ENCODE measurements at places on chromosomes 4 and X.
A peak's percentile ranks its signal among the peaks of the same experiment; 100 is the strongest.

DNA sequence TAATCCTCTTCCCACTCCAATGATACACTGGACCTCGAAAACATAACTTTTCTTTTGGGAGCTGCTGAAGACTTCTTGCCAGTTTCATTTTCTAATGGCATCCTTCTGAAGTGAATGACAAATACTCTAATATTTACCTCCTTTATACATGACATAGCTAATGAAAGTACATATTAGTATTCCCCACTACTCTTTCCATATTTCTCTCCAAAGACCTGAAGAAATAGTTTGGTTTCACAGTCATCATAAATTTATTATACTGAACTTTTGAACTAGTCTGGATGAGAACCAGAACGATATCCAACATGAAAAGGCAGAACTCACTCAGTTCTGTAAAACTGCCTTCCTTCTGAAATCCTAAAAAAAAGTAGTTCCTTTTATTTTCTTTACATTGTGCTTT lies 139.1 kb downstream of the GPC3 start:
- DNase-seq, result no peak

DNA sequence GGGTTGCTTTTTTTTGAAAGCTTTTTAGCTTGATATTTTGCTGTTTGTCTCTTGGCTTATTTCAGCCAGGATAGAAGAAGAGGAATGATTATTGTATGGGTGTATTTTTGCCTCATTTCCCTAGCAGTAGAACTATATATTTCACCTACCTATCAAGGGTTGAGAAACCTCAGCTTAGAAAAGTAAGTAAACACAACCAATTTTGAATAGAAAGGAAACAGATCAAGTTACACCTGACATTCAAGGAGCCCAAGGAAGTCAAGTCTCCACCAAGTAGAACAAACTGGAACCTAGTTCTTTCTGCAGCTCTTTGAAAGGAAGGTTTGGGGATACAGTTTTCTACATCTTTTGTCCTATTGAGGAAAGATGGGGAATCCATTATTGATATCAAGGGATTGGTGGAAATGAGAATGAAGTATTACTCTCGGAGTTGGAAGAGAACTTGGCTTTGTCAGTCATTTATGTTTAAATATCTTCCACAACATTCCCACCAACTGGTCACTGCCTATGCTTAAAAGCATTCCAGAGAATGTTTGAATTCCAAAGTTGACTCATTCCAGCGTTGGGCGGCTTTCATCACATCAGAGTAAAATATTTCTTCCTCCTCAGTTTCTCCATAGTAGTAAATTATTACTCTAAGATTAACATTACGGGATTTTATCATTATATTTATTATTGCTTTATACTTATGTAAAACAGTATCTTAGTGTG lies 207.8 kb upstream of the CNKSR2 start:
- no peak for DNase-seq

- DNase-seq, result no peak
Measured at GRCh38 chr4:146061610-146062334, 113.7 kb upstream of the LSM6 start.

- DNase-seq, result no peak
Measured at GRCh38 chrX:108097380-108097779, 5.8 kb downstream of the ATG4A start.

GRCh38 chrX:31181377-31182000 lies 109.6 kb upstream of the FTHL17 start:
- no peak for DNase-seq

- no peak for DNase-seq
Measured at GRCh38 chr4:113878668-113879067, 100.8 kb downstream of the ARSJ start.

DNA sequence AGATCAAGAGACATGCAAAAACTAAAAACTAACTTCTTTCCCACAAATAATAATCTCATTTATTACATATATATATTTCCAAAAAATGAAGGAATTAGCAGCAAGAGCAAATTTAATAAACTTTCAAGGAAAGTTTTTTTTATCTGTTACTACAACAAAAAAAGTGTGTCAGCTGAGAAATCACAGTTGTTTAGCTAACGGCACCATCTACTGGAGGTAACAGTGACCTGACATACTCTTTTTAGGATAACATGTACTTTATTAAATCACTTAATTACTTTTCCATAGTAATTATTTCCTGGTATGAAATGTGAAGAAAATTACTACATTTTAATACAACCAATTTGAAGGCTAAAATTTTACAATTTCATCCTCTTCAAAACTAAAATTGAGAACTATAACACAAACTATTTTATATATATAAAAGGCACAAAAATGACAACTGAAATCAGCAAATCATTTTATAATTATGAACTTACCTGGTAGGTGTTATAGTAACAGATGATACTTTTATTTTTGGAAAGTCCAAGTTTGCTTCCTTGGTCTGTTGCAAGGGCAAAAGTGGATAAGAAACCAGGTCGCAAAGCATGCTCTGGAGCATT lies 9.1 kb downstream of the LAMTOR3 start:
- no peak for DNase-seq

DNA sequence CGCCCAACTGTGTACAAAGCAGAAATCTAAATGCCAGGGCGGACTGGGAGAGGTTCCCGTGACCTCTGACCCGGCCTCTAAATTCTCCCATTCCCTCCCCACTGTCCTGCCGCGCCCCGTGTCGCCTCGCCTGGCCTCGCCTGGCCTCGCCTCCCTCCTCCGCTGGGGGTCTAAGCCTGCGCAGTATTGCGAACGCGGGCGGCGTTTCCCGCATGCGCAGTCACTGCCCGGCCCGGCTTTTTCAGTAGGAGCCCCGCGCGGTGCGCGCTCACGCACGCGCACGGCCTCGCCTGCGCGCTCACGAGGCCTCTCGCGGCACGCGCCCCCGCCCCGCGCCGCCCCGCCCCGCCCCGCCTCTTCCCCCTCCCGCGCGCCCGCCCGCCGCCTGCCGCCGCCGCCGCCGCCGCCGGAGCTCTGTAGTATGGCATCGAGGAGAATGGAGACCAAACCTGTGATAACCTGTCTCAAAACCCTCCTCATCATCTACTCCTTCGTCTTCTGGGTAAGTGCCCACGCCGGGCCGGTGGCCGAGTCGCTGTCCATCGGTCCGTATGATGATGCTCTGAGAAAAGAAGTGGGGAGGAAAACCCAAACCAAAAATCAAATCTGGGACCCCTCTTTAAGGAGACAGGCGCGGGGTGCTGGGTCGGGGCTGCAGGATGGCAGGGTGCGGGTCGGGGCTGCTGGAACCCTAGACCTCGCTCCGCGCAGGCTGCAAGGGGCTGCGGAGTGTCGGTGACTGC lies at the start of gene TSPAN7:
Gene TSPAN7 (plus strand): TSS at position 417 of the 743 bp plus-strand sequence. CDS start 5 bp downstream, at position 422.
- DNase-seq, result peak; percentile 75

- no peak for DNase-seq
Measured at GRCh38 chr4:3261411-3262207, 12.7 kb downstream of the MSANTD1 start.

DNA sequence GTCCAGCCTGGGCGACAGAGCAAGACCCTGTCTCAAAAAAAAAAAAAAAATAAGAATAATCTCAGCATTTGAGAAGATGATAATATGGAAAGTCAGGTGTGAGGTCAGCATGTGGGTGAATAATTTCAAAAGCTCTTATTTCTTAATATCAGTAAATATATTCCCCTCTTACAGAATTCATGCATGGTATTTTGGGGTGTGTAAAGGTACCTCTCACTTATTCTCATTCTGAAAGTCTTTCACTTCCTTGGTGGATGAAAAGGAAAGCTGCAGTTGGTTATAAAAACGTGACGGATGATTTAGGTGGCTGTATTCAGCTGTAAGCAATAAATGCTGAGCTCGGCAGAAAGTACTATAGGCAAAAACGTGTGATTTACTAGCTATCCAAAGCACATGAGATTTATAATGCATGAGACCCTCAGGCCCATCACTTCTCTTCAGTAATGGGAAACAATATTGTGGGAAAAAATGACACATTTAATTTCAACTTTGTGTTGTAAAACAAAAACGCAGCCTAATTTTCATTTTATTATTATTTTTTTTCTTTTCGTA lies 353.2 kb upstream of the MAGEB2 start:
- DNase-seq, result no peak

DNA sequence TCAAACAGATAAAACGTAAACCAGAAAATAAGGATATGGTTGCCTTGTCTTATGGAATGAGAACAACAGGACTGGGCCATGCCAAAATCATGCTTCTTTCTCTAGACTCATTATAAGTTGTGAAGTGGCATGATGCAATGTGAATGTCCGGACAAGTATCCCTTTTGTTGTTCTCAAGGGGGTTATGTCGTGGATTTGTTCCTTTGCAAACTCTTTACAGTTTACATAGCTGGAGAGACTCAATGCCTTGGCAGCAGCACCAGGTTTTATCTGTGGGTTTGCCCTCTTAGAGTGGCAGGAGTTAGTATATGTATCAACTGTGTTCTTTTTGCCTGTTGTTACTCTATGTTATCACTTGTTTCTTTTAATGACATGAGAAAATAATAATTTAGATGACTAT lies 41.4 kb downstream of the SPRY1 start:
- DNase-seq, result no peak

GRCh38 chrX:8049827-8050226 lies 121.2 kb downstream of the VCX2 start:
- no peak for DNase-seq

- no peak for DNase-seq
Measured at GRCh38 chr4:108165586-108165985, 3.1 kb downstream of the LEF1 start.

GRCh38 chr4:36041340-36041739 lies 203.0 kb downstream of the ARAP2 start:
- no peak for DNase-seq

GRCh38 chrX:78199851-78200250 lies 60.4 kb upstream of the TAF9B start:
- no peak for DNase-seq

DNA sequence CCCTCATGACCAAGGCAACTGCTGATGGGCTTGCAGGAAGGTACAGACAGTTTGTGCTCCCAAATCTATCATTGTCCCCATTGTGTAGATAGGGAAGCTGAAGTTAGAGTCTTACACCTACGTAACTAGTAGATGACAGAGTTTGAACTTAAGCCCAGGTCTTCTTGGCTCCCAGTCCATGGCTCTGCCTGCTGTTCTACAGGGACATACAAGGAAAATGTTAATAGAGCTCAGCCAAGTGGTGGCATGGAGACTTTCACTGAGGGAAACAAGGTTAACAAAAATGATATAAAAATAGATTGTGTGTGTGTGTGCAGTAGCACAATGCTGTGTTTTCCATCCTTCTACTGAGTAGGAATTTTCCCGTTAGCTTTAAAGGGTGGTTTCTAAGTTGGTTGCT lies 936.5 kb downstream of the RPA4 start:
- no peak for DNase-seq

- DNase-seq, result no peak
Measured at GRCh38 chr4:73750730-73751129, 10.4 kb downstream of the CXCL8 start.

DNA sequence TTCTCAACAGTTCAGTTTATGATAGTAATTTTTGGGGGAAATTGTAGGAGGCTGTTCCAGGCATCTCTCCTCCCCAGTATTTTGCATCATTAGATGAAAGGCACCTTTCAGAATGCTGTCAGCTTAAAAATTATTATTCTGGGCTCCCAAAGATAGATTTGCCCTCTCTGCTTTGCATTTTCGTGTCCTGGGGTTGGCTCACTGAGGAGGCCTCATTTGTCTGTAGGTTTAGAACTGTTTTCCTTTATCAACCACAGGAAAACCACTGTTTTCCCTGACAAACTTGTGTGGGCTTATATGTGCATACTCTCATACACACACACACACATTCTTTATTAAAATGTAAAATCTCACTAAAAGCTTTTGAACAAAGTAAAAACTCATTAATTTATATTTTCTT lies 197.2 kb upstream of the VCX3A start:
- DNase-seq, result no peak

- DNase-seq, result no peak
Measured at GRCh38 chr4:186934841-186935443, 211.3 kb upstream of the FAT1 start.

DNA sequence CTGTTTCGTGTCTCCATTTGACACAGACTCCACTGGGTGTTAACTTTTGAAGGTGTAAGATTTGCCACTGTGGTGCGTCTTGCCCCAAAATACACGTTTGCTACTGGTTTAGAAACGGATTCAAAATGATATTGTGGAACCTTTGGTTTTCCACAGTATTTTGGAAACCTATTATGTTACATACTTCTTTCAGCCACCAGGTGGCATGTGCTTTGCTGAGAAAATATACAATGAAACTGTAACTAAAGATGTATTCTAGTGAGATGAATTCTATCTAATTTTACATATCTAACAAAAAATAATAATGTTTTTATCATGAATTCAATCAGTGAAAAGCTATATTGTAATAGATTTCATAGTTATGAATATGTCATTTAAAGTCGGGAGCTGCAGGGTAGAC lies 28.4 kb upstream of the SLITRK4 start:
- no peak for DNase-seq

DNA sequence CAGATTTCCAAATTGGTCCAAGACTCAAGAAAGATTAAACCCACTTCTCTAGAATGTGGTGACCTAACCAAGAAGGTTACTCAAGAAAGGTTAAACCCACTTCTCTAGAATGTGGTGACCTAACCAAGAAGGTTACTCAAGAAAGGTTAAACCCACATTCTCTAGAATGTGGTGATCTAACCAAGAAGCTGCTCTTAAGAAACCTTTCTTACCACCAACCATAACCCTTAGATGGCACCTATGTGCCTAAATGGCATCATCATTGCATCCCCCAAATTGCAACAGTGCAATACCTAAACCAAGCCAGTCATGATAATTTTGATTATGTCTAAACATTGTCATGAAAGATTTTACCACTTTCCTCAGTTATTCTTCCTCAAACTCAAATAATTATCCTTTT lies 49.2 kb downstream of the IDS start:
- no peak for DNase-seq

- no peak for DNase-seq
Measured at GRCh38 chr4:172256820-172257219, 443.6 kb downstream of the GALNTL6 start.

- no peak for DNase-seq
Measured at GRCh38 chr4:100782356-100782755, 264.5 kb upstream of the EMCN start.

GRCh38 chr4:20421603-20421985 lies 169.9 kb downstream of the SLIT2 start:
- DNase-seq, result no peak
